AG08396 (cell line): ENCODE measurements at places on chromosomes 7 and 10.
A peak's percentile ranks its signal among the peaks of the same experiment; 100 is the strongest.

DNA sequence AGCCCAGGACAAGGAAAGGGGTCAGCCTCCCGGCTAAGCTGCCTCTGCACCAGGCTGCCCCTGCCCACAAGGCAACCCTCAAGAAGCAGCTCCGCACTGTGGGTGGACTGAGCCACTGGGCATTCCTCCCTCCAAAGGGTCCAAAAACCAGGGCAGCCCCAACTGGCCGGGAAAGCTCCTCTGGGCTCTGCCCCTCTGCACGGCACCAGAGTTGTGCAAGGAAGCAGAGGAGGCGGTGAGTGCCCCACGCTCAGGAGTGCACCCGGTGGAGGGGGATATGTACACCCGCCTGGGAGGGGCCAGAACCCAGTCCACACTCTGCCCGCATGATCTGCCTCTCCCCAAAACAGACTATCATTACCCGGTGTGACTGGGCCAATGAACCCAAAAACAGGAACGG, 43.8 kb downstream of the PTPRN2 start:
- DNase-seq = no peak

GRCh38 chr10:48520184-48520506, 84.7 kb downstream of the ARHGAP22 start:
- no peak for DNase-seq

GRCh38 chr7:157320608-157320980, 16.2 kb upstream of the DNAJB6 start:
- DNase-seq = peak; percentile 29

DNA sequence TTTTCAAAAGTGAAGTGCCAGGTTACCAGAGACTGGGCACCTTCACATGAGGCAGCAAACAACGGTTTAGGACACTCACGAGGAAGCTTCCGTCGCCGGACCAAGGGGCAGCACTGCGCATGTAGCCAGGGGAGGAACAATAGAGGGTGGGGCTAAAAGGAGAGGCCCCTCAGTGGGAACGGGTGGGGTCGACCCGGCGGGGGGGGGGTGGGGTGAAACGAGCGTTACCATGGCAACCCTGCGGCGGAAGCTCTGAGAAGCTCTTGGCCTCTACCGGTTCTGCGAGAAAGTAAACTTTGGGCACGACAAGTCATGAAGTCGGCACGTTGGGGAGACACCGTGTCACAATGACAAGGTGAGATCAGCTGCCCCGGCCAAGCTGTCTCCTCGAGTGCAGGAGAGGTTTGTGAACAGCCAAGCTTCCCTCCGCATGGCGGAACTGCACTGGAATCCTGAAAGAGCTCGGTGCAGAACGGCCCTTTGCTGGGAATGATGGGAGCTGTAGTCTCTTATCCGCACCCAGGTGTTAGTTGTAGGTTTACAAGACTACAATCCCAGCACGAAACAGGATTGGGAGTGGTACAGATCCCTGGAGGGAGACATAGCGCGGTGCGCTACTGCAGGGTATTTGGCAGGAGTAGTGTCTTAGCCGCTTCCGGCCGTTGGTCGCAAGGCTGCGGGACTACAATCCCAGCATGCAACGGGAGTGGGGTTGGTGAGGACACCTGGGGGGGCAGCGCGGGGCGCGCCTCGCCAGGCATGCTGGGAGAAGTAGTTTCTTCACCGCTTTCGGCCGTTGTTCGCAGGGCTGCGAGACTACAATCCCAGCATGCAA, 72.8 kb upstream of the ZNF722 start:
- DNase-seq = peak; percentile 58

DNA sequence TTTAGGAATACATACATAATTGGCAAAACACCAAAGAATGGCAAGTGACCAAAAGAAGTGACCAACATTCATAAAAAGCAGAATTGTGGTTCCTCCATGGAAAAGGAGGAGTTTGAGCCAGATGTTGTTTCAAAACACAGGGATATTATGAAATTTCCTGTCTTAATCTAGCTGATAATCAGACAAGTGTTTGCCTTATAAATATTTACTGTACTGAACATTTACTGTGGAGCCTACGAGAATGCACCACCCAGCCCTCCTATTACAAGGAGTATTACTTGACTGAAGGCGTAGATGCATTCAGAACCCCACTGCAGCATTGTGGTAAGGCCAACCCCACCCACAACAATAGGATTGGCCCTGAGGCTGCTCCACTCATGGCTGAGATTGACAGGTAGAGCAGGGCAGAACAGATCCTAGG, 118.9 kb downstream of the AKR1D1 start:
- DNase-seq = no peak

- DNase-seq = no peak
Observed at GRCh38 chr10:8993864-8994263, 939.4 kb downstream of the GATA3 start.

GRCh38 chr7:55004579-55004978, 14.2 kb upstream of the EGFR start:
- DNase-seq = no peak

GRCh38 chr10:122292376-122292775, 21.3 kb downstream of the BTBD16 start:
- no peak for DNase-seq

DNA sequence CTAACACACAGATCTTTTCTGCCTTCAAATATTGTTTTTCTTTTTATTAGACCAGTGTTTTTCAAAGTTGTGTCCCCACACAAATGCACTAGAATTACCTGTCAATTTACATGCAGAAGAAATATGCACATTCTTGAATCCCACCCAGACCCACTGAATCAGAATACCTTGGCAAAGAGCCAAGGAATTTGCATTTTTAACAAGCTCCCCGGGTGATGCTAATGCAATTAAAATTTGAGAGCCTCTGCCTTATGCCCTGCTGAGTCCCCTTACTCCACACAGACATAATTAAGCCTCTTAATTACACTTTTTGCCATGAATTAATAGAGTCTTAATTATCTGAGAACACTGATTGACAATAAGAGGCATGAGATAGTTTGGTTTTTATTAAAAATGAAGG, 201.2 kb upstream of the GRB10 start:
- DNase-seq = no peak

DNA sequence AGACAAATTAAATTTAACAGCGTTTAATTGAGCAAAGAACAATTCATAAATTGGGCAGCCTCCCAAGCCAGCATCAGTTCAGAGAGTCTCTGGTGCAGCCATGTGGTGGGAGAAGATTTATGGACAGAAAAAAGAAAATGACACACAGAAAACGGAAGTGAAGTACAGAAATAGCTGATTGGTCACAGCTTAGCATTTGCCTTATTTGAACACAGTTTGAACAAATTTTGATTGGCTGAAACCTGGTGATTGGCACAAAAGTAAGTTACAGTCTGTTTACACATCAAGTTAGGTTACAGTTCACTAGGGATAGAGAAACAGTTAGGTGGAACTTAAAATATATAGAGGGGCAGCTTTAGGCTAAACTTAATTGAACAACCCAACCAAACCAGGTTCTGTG, 720.1 kb downstream of the TYW1 start:
- DNase-seq = no peak

DNA sequence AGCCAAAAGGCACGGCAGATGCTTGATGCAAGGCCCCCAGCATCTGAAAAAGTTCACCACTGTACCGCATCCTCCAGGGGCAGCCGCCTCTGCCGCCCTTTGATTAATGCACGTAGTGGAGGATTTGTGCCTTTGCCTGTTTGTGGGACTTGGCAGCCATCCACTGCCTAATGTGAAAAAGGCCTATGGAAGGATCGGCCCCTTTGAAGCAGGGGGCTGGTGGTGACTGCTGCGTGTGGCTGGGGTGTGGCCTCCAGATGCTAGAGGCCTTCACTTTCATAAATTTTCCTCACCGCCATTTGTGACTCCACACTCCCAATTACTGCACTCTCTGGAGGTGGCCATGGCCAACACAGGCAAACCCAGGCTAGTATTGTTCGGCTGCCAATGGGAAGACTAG, 226.0 kb downstream of the BMPER start:
- DNase-seq = no peak

GRCh38 chr10:76125900-76126299, 694.5 kb downstream of the LRMDA start:
- no peak for DNase-seq

GRCh38 chr7:98341106-98341505, 59.6 kb downstream of the BRI3 start:
- peak; percentile 19 for DNase-seq
